ENCODE measurements at places on chromosomes 7 and 10.

DNA sequence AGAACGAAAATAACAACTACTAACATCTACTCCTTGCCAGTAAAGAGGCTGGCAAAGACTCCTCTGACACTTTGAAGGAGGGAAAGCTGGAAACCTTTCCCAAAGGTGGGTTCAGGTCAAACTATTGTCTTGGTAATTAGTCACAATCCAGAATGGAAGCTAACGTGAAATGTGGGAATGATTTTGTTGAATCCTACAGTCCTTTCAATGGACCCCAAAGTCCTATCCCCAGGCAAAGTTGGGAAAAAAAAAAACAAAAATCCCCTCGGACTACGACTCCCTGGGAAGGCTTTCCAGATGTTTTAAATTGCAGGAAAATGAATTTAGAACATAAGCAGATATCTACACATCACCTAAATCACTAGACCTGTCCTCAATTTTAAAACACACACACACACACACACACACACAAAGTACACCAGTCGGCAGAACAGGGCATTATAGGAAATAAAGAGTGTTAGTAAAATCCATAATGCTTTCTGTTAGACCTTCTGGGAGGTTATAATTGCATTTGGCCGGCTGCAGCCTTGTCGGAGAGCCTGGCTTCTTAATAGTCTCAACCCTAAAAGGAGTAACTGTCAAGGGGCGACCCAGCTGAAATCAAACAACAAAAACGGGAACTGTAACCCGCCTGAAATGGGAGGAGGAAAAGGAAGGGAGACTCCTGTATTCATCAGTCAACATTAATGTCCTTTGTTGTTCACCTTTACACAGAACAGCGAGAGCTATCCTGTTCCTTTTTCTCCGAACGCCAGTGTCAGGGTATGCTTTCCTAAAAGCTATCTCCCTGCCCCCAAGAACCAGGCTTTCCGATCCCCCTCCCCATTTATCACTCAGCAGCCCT is 1.5 kb downstream of the DOCK4 start:
- DNase-seq, result no peak

GRCh38 chr7:24301703-24302102 is 17.7 kb downstream of the NPY start:
- no peak for DNase-seq

DNA sequence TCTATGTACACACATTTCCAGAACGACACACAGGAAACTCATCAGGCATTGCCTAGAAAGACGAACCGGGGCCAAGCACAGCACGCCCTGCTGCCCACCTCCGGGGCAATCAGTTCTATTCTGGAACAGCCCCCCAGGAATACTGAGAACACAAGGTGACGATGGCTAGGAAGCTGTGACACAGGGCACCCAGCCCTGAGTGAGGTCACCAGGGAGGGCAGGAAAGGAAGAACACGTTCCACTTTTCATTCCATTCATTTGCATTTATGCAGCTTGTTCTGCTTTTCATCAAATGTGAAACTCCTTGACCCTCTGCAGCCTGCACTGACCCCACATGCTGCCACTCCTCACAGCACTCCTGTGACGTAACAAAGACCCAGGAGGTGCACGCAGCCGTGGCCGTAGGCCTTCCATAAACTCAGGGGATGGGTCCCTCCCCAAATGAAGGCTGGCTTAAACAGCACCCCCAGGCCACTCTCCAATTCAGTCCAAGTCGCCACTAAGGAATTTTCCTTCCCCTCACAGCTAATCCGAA is 28.9 kb downstream of the MAD1L1 start:
- DNase-seq, result no peak

DNA sequence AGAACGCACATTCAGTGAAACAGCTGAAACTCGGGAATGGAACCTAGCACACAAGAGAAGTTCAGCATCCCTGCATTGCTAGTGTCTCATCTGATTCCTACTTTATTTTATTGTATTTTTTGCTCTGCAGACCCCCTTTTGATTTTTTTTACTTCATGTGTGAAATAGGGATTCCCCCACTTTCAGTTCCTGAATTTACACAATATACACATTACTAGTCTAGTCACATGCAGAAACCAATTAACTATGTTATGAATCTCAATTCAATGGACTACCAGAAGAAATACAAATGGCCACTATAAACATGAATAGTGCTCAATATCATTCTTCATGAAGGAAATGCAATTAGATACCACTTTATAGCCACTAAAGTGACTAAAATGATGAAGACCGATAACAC is 386.1 kb upstream of the COBL start:
- DNase-seq, result no peak

DNA sequence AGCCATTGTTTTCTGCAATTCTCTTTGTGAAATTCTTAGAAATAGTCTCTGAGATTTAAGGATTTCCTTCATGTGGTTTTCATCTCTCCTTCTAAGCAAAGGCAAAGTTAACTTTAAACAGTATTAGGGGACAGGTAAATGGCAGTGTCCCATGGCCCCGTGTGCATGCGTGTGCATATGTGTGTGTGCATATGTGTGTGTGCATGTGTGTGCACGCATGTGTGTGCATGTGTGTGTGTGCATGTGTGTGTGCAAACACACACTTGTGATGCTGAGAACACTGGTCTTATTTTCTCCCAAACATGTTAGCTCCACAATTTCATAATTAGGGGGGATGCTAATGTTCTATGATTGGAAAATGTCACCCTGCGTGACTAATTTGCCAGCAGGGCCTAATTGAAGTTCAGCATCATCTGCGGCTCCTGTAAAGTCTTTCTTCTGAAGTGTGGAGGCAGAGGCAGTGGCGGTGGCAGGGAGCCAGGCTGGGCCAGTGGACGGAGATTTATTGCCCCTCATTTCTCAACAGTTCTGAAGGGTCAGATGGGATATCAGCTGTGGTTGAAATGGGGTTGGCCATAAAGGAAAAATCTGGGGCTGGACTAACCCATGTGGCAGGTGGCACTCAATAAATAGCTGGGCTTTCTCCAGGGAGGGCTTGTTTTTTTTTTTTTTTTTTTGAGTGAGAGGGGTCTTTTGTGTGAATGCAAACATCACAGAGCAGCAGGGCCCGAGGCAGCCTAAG is 289.3 kb upstream of the PODXL start:
- DNase-seq, result no peak

- no peak for DNase-seq
These were observed 20.8 kb downstream of the LOXL4 start for GRCh38 chr10:98246911-98247805.

- peak; percentile 45 for DNase-seq
These were observed 21.8 kb downstream of the PWWP2B start for GRCh38 chr10:132418527-132419416.

DNA sequence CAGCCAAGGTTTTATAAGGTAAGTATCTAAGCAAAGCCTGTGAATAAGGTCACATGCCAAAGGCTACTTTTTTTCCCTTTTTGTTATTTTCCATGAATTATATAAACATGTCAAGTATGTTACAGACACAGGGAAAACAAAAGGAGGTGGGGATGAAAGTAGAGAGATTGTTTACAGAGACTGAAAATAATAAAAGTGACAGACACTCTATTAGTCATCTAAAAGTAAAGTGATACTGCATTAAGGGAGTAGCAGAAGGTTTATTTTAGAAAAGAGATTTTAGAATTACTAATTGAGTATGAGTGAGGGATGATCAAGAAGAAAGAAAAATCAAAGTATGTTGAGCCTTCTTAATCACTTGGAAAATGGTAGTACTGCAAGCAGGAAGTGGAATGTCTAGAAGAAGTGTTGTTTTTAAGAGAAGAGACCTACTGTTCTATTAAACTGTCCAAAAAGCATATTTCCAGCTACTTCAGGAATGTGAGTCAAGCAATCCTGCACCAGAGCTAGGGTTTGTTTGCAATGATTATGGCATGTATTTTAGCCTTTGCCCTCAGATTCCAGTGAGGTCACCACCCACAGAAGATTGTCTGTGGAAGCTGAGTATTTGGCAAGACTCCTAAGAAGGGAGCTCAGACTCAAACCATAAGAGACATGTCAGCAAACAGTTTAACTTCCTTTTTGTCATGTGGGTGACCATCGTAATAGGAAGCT is 177.9 kb upstream of the PLXDC2 start:
- no peak for DNase-seq

GRCh38 chr7:34389332-34390078 is 268.5 kb upstream of the NPSR1 start:
- DNase-seq, result no peak

DNA sequence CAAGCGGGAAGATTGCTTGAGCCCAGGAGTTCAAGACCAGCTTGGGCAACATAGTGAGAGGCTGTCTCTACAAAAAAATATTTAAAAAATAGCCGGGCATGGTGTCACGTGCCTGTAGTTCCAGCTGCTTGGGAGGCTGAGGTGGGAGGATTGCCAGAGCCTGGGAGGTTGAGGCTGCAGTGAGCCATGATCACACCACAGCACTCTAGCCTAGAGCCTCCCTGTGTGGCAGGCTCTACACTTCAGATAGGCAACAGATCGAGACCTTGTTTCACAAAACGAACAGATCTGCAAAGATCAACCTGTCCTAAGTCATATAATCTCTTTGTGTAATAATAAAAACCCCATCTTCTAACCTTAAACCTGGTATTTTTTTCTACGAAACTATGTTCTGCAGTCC is 76.8 kb downstream of the PTEN start:
- no peak for DNase-seq

DNA sequence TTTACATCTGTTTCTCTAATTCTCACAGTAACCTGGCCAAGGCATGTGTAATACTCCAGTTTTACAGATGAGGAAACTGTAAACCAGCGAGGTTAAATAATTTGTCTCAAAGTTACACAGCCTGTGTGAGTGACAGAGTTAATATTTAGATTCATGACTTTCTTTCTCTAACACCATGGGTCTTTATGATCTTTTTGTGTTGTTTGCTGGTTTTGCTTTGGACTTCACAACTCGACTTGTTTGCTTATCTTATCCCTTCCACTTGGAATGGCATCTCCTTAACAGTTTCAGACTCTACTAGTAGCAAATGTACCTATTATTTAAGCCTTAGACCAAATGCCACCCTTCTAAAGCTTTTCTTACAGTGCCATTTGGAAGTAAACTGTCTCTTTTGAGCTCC is 34.4 kb downstream of the MXI1 start:
- DNase-seq, result no peak

Measured in heart right ventricle (tissue), 16 donors.